ENCODE measurements at places on chromosomes 4 and X.

GRCh38 chr4:34845926-34846325 is 1398.4 kb downstream of the ARAP2 start:
- DNase-seq: no peak

DNA sequence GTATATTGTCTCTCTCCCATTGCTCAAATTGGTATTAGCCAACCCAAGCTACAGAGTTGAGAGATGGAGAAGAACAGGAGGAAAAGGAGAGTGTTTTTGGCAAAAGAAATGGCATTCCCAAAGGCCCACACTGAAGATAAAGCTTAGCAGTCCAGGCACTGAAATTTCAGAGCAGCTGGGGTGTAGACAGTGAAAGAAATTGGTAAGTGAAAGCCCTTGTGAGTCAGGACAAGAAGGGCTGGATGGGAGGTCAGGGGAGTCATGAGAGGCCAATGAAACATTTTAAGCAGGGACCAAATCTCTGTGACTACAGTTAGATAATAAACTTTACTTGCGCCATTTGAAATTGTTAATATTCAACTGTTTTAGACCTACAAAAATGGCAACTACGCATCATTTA is 177.7 kb downstream of the ADAMTS3 start:
- DNase-seq: no peak

DNA sequence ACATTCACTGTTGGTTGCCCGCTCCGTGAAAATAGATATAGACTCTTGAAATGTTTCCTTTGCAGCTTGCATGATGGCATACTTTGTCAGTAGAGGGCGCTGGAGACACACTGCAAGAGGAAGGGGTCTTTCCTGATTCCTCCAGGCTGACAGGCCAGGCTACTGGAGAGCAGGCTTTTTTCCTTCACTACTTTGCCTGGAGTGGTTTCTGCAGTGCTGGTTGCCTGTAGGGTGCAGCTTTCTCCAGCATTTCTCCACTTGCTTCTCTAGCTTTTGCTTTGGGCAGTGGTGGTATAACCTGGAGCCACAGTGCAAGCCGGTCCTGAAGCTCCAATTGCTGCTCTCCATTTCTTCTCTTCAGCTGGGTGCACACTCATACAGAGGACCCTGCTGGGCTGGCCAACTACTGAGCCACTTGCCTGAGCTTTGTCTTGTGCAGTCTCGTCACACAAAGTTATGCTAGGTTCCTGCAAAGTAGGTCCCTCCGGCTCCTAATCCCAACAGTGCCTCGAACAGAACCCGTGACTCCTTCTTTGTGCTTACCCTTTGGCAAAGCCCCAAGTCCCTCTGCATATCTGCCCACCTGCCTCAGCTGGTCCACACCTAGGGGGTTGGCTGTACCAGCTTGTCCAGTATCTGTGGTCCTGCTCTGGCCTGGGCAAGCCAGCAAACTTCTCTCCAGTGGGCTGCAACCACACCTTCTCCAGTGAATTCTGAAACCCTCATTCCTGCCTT is 46.3 kb downstream of the RASSF6 start:
- DNase-seq: peak; percentile 3

DNA sequence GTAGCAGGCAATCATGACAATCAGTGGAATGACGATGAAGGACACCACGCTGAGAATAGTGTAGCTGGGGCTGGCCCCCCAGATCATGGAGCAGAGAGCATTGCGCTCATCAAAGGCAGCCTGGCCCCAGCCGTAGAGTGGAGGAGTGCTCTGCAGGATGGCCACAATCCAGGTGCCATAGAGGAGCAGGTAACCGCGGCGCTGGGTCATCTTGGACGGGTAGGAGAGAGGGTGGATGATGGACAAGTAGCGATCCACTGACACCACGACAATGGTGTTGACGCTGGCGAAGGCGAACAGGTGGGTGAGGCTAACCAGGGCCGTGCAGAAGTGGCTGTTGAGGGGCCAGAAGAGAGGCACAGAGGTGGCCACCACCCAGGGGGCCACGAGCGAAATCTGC is 2.8 kb downstream of the GPR101 start:
- DNase-seq: no peak

DNA sequence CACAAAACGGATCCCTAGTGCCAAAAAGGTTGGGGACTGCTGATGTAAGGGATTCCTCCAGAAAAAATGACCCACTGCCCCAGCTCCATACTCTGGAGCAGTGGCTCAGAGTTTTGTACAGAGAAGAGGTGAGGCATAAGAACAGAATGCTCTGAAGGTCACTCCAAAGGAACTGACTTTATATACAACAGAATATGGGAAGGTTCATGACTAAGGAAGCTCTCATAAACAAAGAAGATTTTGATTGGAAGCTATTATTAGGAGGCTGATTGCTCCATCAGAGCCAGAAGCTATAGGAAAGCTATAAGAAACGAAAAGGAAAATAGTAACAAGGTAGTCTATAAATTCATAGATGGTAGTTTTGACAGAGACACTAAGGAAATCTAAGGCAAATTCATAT is 203.1 kb downstream of the SLC7A11 start:
- no peak for DNase-seq

DNA sequence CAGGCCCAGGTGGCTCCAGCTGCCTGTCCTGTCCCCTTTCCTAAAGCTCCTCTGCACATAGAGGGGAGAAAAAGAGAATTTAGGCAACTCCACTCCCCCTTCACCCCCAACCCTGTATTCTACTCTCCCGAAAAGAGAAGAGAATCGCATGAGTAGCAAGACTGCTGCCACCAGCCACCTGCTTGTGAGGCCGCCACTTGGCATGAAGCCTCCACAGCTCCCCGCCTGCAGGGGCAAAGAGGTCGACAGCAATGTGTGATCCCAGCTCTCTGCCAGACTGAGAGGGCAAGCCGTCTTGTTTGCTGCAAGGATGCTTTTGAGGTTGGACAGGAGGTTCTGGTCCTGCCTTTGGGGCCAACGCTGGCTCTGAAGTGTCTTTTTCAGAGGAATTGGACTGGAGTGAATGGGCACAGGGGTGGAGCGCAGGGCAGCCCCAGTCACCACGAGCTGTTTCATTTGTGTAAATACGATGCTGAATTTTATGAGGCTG is 77.1 kb downstream of the STARD8 start:
- DNase-seq: no peak

GRCh38 chrX:54357414-54358377 is at the start of gene WNK3:
TSS of gene WNK3 (minus strand) at chrX:54358046.
- DNase-seq: no peak

DNA sequence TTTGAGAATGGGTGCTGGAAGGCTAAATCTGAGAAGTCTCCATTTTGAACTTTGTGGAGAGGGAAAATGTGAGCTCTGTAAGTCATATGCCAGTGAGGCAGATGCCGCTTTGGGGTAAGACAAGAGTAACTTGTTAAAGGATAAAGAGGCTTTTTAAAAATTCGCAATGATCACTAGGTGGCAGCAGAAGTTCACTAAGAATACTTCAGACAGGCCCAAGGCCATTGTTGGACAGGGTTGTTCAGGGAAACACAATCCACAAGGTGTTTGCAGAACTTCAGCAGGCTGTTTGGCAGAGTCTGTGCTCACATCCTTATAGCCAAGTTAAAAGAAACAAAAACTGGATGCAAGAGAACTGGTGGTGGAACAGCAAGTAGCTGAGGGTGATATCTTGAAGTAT is 13.7 kb upstream of the PIGA start:
- DNase-seq: no peak

- DNase-seq: no peak
Observed at GRCh38 chrX:136666088-136666487, 18.1 kb downstream of the CD40LG start.

GRCh38 chrX:149453030-149453429 is 52.1 kb downstream of the IDS start:
- DNase-seq: no peak

DNA sequence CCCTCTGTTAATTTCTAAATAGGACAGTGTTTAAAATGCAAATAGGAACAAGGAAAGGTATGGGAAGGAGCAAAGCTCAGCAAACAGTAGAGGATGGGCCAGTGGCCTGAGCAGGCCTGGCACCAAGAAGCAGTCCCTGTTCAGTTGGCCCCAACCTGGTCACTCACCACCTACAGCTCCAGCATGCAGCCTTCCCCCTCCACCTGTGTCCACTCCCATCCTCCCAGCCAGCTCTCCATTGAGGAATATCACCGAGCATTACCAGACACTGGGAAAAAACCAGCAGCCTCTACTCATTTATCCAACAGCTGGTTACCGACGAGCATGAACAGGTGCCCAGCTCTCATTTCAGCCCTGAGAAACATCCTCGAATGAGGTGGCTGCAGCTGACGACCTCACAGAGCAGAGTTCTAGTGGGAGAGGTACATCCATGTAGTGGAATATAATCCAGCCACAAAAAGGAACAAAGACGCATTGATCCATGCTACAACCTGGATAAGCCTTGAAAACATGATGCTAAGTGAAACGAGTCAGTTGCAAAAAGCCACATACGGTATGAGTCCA is 25.6 kb downstream of the CD99L2 start:
- DNase-seq: no peak

DNA sequence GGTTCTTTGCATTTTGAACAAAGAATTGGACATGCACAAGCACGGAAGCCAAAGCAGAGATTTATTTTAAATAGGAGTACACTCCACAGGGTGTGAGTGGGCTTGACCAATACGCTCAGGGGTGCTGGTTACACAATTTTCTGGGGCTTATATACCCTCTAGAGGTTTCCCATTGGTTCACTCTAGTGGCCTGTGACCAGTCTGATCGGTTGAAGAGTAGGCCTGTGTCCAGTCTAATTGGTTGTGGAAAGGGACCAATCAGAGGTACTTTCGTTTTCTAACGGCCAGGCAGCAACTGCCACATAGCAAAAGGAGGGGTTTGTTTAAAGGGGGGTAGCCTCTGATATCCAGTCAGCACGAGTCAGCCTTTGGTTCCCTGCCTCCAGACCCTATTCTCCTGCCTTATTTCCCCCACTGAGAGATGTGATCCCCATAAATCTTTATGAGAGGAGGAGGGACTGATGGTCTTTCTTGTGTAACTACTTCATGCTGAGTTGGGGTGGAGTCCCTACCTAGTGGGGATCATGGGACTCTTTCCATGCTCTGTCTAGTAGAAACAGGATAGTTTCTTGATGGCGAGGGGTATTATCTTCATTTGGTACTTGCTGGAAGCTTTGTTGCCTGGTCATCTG is 11.3 kb upstream of the AREG start:
- DNase-seq: no peak

DNA sequence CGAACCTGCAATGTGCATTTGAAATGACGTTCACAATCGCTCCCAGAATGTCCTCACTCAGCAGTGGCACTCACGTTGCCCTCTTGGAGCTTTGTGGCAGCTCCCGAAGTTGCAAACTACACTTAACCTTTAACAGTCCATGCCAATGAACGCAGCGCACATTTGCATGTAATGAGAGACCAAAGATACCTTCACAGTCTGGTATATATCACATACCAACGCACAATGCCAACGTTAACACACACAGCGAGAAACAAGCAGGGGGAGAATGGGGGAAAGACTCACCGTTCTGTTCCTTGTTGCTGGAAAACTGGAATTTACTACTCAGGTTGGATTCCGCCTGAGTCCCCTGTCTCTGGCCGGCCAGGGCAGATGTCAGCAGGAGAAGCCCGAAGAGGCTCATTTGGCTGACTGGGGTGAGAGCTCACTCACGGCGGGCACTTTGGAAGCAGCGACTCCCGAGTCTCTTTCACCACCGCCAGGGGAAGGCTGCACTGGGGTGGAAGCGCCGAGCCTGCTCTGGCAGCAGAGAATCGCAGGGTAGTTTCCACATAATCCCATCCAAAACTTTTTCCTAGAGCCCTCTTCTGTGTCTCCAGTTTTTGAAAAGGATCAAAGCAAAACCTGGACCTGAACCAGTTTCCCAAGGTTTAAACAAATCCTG is 966 bp downstream of the PDGFC start:
- DNase-seq: no peak

- no peak for DNase-seq
Observed at GRCh38 chr4:87574996-87575395, 33.3 kb upstream of the DSPP start.

- no peak for DNase-seq
Observed at GRCh38 chr4:22910200-22910599, 217.5 kb downstream of the GBA3 start.

- DNase-seq: no peak
Observed at GRCh38 chrX:43718956-43719355, 62.9 kb downstream of the MAOA start.

GRCh38 chr4:127643791-127644190 is 11.0 kb downstream of the INTU start:
- no peak for DNase-seq

Measured in cortex of kidney (tissue), 1 donor.